NCI-H1105 treated with DMSO at 0.1 percent for 48 hours (cell line): ENCODE measurements at places on chromosomes 12 and 14.

- DNase-seq, result no peak
Observed at GRCh38 chr12:59056966-59057365, 136.7 kb upstream of the LRIG3 start.

DNA sequence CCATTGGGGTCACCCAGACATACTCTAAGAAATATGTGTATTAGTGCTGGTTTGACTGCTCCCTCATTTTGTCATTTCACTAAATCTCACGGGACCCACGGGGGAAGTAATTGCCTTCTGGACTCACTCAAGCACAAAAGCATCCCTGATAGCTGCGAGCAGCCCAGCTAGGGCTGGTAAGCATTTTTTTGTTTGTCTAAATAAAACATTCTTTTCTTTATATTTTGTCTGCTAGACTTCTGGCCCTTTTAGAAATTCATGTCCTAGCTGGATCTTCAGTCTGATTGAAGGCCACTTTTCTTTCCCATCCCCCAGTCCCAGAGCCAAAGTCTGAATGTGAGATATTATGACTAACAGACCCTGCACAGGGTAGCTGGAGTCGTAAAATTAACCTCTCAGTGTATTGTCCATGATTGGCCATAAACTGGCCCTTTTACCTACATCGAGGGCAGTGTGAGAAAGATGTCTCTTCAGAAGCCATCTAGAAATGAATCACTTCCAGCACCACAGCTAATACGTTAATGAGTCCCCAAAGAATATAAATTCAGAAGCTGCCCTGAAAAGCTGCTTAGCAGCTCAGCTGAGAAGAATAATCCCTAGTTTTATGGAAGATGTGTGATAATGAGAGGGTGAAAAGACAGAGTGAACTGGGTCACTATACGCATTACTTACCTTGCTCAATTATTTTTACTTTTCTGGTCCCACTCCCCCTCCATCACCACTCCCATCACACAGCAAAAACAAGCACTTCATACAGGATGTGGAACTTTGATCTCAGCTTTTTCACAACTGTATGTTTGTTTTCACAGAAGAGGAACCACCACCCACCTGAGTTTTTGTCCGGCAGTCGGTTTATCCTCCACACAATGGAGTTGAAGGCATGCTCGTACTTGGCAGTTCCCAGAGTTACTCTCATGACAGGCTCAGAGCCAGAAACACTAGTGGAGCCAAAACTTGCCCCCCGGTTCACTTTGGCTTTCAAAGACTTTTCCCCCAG lies 55.6 kb upstream of the GTF2A1 start:
- DNase-seq, result no peak

DNA sequence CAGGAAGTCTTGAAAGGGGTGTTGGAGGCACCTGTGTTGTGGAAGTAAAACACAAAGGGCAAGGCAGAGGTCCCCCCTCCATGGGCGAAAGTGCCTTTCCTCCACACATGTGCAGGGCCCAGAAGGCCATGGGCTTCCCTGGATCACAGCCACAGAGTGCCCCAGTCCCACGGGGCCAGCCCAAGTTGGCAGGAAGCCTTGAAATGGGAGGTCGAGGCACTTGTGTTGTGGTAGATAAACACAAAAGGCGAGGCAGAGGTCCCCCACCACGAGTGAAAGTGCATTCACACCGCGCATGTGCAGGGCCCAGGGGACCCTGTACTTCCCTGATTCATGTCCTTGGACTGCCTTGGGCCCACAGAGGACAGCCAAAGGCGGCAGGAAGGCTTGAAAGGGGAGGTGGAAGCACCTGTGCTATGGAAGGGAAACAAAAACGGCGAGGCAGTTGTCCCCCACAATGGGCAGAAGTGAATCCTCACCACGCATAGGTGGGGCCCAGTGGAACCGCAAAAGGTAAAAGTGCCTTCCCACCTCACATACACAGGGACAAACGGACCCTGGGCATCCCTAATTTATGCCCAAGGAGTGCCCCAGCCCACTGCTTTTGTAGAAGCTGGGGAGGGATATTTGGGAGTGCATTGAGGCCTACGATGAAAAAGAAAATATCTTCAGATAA lies 585.4 kb downstream of the ALG10 start:
- DNase-seq, result no peak

GRCh38 chr14:94129758-94130414 lies 482 bp upstream of the IFI27L2 start:
- DNase-seq, result peak; percentile 72

- DNase-seq, result no peak
Observed at GRCh38 chr14:99727096-99727870, 43.2 kb downstream of the CYP46A1 start.

GRCh38 chr12:116635487-116635886 lies 76.3 kb downstream of the MAP1LC3B2 start:
- DNase-seq, result no peak

- no peak for DNase-seq
Observed at GRCh38 chr12:90174198-90174510, 465.5 kb upstream of the ATP2B1 start.

- DNase-seq, result peak; percentile 30
Observed at GRCh38 chr12:85849344-85849743, 13.1 kb upstream of the RASSF9 start.

- no peak for DNase-seq
Observed at GRCh38 chr14:43621282-43621681, 885.8 kb downstream of the FSCB start.

- peak; percentile 21 for DNase-seq
Observed at GRCh38 chr14:105294142-105294597, 6.6 kb downstream of the BRF1 start.

DNA sequence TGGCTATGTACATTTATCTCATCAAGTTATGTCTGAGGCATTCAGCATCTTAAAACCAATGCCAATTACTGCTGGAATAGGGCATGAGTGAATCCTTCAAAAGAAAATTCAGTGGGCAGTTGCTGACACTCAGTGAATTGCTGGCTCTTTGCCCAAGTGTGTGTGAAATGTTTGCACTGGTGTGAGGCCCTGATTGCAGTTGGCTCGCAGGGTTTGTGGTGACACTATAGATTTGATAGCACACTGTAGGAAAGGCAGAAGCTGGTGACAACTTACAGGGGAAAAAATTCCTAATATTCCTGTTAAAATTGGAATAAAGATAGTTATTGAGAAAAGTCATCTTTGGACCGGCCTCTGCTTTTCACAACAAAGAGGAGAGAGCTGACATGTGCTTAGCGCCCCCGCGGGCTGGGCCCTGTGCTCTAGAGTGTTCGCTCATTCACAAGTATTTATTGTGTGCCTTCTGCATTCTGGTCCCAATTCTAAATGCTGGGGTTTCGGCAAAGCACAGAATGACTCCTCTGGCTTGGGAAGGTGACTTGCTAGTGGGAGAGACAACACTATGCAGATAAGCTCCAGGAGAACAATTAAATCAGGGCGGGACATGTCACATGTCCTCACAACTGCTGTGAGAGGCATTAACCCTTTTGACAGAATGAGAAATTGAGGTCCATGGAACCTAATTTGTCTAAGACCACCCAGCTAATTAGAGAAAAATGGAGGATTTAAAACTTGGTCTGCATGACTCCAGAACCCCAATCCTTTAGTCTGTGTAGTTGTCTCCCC lies 418.7 kb downstream of the NPAS3 start:
- DNase-seq, result no peak

DNA sequence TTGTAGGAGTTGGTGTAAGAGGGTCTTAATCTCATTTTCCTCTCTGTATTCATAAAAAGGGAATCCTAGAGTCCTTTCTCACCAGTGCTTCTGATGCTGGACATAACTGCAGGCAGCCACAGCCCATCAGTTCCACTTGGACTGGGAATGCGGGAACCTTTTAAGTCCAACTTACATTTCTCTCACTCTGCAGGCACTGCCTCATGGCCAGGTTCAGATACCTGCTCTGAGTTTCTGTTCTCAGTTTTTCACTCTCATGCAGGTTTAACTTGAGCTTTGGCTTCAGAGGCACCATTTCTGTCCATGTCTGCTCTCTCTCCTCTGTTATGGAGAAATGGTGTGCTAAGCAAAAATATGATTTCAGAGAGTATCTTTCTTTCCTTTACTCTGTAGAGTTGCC lies 4.2 kb downstream of the ACVR1B start:
- no peak for DNase-seq

GRCh38 chr12:82886671-82887340 lies 200.1 kb downstream of the TMTC2 start:
- no peak for DNase-seq

DNA sequence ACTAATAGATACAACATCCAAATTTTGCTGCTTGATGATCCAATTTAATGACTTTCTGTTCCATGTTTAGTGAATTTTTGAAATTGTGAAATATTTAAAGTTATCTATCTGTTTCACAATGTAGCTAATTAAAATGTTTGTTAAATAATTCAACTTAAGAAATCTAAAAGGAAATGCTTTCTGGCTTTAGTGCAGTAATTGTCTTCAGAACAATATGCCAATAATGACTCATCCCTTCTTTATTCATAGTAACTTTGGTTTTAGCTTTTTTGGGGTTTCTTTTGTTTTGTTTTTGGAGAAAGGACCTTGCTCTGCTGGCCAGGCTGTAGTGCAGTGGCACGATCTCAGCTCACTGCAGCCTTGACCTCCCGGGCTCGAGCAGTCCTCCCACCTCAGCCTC lies 479.2 kb upstream of the RGS6 start:
- DNase-seq, result no peak

- DNase-seq, result no peak
Observed at GRCh38 chr12:122139266-122139665, 34.8 kb downstream of the IL31 start.

DNA sequence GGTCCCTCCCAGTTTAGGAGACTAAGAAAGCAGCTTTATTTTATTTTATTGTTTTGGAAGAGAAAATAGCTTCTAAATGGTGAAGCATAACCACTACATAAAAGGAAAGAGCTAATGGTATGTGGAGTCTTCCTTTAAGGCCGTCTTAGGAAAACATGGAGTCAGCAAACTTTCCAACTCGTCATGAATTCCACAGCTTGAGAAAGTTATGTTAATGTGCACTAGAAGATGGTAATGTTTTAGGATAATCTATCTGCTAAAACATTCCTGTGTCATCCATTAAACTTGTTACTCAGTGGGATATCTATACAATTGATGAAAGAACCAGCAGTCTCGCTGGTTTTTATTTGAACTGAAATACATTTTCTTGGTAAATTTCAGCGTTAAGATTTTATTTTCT lies 448.4 kb upstream of the SEL1L start:
- DNase-seq, result no peak

DNA sequence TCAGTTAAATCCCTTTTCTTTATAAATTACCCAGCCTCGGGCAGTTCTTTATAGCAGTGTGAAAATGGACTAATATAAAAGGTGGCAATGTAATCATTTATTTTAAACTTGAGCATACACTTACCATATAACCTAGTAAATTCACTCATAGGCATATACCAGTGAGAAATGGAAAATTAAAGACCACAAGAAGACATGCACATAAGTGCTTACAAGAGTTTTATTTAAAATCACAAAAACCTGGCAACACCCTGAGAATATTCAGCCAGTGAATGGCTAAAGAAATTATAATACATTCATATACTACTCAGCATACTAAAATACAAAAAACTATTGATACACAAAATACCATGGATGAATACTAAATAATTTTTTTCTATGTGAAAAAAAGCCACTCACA lies 1017.5 kb upstream of the TMEM132C start:
- no peak for DNase-seq

DNA sequence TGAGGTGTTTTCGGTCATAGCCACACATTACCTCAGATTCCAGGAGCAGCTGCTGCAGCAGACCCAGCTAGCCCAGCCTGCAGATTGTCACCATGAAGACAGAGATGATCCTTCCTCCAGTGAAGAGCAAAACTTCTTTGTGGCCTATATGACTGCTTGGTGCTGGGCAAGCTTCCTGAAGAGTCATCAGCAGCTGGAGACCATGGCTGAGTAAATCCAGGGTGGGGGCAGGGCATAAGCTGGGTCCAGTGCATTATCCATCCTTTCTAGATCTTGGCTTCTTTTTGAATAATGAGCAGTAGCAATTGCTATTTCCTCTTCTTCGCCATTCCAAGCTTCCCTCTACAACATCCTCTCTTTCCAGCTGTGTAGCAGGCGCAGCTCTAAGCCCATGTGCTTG lies 373.1 kb upstream of the DDHD1 start:
- no peak for DNase-seq

DNA sequence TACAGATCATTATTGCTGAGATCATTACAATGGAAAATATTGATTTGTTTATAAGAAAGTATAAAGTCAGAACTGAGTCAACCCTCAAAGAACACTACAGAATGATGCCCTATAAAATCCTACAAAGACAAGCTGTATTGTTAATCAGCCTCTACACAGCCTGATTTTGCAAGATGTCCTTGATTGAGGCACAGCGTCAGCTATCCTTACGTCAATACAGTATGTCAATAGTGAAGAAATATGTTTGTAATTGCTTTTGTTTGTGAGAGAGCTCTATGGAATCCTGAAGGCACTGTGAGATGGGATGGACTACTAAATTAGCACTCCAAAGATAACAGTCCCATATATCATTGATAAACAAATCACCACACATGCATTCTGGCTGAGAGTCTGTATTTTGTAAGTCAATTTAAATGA lies 70.7 kb downstream of the RASSF9 start:
- DNase-seq, result no peak

DNA sequence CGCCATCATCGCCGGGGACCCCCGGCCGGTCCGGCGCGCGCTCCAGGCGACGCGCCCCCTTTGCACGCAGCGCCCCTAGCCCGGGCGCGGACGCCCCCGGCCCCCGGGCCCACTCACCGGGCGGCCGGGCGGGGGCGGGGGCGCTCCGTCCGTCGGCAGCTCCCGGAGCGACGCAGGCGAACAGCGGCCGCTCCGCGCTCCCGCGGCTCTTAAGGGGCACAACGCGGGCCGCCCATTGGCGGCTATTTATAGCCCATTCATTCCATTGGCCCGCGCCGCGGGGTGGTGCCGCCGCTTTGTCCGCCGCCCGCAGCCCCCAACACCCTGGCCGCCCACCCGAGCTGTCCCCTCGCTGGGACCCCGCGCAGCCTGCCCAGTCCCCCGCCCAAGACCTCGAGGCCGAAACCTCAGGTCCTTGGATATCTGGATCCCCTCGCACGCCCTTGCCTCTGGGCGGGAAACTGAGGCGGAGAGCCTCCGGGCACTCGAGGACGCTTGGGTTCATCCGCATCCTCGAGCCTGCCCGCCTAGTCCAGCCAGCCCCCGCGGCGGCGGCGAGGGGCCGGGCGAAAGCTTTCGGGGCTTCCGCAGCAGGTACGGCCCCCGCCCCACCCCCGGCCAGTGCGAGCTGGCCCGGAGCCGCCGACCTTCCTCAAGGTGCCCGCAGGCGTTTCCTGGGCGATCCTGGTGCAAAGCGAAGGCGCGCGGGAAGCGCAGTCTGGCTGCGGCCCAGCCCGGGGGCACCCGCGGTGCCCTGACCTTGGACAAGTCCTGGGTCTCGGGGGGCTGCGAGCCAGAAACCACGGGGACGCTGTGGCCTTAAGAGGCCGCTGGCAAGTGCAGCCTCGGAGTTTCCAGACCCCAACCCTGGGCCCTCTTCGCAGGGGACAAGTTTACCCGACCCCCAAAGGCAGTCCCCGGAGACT lies at the start of gene CKB:
CKB (minus strand) TSS at position 182 of the 926 bp plus-strand sequence. CDS start 337 bp downstream, outside the sequence.
- peak; percentile 86 for DNase-seq
